ENCODE measurements at places on chromosomes 12 and 14.

GRCh38 chr14:77051116-77051515 lies 22.6 kb upstream of the IRF2BPL start:
- DNase-seq: no peak

- DNase-seq: no peak
These were observed 330.1 kb upstream of the PRICKLE1 start for GRCh38 chr12:42919691-42920090.

DNA sequence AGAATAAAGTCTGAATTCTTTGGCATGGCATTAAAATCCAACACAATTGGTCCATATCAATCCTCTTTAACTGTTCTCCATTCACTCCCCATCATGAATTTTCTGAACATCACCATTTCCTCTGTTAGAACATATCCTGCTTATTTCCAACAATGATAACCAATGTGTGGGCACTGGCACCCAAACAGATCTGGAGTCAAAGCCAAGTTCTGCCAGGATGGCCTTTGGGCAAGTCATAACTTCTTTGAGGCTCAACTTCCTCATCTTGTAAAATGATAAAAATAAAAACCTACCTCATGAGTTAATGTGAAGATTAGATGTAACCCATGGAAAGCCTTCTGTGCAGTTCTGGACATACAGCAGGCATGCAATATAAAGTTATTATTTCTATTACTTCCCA lies 12.5 kb downstream of the PAWR start:
- no peak for DNase-seq

DNA sequence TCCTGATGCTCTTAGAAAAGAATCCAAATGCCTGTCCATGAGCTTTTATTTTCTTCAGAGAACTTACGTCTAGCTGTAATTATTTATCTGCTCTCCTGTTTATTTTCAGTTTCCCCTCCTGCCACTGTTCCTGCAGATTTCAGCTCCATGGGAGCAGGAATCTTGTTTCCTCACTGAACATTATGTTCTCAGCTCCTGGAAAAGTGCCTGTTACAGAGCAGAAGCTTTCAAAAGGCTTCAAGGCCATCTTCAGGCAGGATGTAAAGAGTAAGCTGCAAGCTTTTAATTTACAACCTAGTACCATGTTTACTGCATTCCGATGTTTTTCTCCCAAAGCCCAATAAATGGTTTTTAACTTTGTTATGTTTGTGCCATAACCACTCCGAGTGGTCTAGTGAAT lies 98.4 kb upstream of the BTG1 start:
- DNase-seq: no peak

GRCh38 chr14:103045371-103045869 lies 11.9 kb downstream of the CDC42BPB start:
- DNase-seq: no peak

- DNase-seq: no peak
These were observed 31.5 kb downstream of the CAMKK2 start for GRCh38 chr12:121264951-121265515.

DNA sequence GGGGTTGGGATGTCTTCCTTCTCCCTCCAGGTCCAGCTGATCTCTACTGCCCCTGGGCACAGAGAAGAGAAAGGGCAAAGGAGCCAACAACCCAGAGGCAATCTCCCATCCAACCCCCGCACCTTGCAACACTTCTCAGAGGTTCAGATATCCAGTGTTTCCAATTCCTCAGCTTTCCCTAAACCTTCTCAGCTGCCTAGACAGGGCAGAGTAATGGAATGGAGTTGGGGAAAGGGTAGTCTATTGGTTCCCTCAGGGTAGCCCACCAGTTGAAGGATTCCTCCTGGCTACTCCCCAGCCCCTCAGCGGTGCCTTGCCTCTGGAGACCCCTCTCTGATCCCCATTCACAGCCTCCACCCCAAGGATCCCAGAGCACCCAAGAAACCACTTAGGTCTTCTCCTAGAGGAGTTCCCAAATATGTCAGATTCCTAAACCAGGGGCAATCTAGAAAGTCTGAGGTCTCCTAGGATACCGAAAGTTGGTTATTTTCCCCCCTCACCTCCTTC lies 537 bp downstream of the NFE2 start:
- DNase-seq: no peak

- DNase-seq: no peak
These were observed 51.8 kb downstream of the PARP11 start for GRCh38 chr12:3821441-3821840.
